ENCODE measurements at places on chromosomes 13 and 19.

- no peak for DNase-seq
These were observed 10.8 kb downstream of the NDFIP2 start for GRCh38 chr13:79491715-79492114.

- DNase-seq = no peak
These were observed 81.1 kb downstream of the TNFSF13B start for GRCh38 chr13:108350579-108350978.

GRCh38 chr13:66397133-66397532 lies 833.0 kb downstream of the PCDH9 start:
- no peak for DNase-seq

DNA sequence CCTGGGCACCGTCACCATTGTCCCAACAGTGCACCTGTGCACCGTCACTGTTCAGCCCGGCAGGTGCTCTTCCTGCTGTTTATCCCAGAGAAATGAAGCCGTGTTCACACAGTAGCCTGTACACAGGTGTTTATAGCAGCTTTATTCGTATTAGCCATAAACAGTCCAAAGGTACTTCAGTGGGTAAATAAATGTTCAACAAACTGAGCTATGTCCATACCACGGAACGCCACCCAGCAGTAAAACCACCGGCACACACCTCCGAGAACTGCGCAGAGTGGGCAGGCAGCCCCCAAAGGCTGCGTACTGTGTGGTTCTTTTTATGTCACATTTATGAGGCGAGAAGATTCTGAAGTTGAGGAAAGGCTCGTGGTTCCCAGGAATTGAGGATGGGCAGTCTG lies 44.9 kb upstream of the DCUN1D2 start:
- no peak for DNase-seq

- DNase-seq = no peak
These were observed 25.7 kb upstream of the WASF3 start for GRCh38 chr13:26531742-26532141.

DNA sequence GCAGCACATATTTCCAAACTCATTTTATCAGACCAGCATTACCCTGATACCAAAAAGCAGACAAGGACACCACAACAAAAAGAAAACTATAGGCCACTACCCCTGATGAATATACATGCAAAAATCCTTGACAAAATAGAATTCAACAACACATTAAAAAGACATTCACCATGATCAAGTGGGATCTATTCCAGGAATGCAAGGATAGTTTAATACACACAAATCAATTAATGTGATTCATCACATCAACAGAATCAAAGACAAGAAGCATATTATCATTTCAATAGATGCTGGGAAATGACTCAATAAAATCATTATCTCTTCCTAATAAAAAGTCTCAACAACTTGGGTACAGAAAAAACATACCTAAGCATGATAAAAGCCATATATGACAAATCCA lies 11.2 kb downstream of the ZNF347 start:
- no peak for DNase-seq

DNA sequence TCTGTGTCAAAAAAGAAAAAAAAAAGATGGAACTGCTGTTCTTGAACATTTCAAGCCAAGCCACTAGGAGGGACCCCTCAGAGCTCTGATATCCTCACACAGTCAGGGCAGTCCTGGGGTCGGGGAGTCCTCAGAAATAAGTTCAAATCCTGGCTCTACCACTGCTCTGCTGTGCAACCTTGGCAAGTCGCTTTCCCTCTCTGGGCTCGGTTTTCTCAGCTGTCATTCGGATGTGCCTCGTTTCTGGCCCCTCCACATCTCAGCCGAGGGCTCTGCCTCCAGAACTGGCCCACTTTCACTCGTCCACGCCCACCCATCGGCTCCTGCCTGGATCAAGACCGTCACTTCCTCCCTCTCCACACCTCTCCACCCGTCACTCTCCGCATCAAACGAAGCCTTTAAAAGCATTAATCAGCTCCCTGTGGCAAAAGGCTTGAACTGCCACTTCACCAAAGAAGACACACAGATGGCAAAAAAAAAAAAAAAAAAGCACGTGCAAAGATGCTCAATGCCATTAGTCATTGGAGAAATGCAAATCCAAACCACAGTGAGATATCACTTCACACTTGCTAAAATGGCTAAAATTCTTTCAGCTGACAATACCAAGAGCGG lies 7.4 kb upstream of the ZNRF4 start:
- DNase-seq = no peak

DNA sequence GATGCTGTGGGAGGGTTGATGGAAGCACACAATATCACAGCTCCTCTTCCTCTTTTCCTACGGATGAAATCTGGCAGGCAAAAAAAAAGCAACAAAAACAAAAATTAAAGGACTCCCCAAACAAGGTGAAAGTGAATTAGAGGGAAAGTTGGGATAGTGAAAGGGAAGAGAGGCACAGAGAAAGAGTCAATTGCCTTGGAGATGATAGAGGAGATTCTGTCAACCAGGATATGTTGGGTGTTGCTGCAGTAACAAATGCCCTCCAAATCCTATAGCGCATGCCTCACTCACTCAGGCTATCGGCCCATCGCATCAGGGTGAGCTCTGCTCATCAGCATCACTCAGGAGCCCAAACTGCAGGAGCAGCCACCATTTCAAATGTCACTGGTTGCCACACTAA lies 119.1 kb downstream of the DLEU7 start:
- DNase-seq = no peak

GRCh38 chr19:944663-945241 lies 18.9 kb downstream of the ARID3A start:
- DNase-seq = no peak

DNA sequence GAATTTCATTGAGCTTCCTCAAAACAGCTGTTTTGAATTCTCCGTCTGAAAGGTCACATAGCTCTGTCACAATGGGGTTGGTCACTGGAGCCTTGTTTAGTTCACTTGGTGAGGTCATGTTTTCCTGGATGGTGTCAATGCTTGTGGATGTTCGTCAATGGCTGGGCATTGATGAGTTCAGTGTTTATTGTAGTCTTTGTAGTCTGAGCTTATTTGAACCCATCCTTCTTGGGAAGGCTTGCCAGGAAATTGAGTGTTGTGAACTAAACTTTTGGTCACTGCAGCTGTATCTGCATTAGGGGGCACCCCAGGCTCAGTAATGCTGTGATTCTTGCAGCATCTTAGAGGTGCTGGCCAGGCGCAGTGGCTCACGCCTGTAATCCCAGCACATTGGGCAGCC lies 22.0 kb downstream of the BLOC1S3 start:
- DNase-seq = no peak

DNA sequence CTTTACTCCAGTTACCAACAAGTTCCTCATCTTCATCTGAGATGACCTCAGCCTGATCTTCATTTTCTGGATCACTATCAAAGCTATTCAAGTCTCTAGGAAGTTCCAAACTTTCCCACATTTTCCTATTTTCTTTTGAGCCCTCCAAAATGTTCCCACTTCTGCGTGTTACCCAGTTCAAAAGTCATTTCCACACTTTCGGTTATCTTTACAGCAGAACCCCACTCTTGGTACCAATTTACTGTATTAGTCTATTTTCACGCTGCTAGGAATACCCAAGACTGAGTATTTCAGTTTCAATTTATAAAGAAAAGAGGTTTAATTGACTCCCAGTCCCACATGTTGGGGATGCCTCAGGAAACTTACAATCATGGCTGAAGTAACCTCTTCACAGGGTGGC lies 274.3 kb downstream of the FGF9 start:
- no peak for DNase-seq

DNA sequence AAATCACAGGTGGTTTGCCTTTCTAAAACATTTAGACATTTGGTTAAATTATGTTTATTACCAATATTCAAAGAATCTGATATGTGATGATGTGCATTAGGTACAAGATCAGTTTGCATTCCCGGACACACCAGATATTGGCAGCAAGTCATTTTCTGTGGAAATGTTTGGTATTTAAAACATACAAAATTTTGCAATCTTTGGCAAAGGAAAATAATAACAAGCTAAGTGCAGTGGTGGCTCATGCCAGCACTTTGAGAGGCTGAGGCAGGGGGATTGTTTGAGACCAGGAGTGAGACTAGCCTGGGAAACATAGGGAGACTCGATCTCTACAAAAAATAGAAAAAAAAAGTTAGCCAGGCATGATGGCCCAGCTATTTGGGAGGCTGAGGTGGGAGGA lies 29.1 kb upstream of the TSC22D1 start:
- DNase-seq = no peak

DNA sequence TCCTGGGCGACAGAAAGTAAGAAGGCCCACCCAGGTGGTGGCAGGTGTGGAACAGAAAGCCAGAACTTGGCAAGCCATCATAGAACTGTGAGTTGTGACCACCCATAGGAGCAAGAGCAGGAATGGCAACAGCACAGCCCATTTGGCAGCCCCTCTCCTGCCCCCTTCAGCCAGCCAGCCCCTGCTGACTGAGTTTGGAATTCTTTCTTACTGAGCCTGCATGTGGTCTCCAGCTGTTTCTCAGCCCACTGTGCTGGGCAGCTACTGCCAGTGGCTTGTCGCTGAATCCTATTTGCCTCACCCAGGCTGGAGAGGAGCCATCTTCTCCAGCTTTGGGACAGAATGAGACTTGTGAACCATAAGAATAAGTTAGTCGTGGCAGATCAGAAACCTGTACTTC lies 28.3 kb downstream of the CNMD start:
- DNase-seq = no peak

- DNase-seq = no peak
These were observed 68.6 kb upstream of the MIR17HG start for GRCh38 chr13:91278888-91279287.

DNA sequence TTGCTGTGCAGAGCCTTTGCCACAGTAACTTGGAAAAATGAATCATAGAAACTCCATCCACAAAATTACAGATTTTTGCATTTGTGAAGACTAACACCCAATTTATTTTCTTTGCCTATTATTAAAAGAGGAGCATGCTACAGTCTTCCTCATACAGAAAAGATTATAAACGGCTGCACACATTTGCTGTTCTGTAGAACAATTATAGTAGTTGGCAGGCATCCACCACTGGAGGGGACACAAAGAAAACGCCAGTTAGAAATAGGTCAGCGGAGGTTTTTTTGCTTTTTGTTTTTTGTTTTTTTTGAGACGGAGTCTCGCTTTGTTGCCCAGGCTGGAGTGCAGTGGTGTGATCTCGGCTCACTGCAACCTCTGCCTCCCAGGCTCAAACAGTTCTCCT lies 51.6 kb downstream of the SACS start:
- no peak for DNase-seq

GRCh38 chr19:46896076-46896794 lies 35.4 kb downstream of the ARHGAP35 start:
- no peak for DNase-seq

DNA sequence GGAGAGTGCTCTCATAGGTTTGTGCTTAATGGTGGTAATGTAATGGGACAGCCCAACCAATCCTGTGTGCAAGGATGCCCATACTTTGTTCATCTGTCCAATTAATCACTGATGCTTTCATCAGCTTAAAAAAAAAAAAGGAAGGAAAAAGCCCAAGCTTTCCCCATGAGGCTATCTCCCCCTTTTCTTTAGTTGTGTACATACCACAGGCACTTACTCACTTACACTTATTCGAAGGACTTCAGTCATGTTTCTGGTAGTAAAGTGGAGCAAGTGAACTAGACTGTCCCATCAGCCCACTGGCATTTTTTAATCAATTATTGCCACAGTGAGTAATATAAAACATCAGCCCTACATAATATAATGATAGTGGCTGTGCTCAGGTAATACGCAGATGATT lies 183.5 kb upstream of the UFM1 start:
- no peak for DNase-seq

- DNase-seq = peak; percentile 25
These were observed 1.6 kb upstream of the KLK10 start for GRCh38 chr19:51020988-51021651.

GRCh38 chr19:974564-975257 lies 9.4 kb upstream of the WDR18 start:
- DNase-seq = no peak

DNA sequence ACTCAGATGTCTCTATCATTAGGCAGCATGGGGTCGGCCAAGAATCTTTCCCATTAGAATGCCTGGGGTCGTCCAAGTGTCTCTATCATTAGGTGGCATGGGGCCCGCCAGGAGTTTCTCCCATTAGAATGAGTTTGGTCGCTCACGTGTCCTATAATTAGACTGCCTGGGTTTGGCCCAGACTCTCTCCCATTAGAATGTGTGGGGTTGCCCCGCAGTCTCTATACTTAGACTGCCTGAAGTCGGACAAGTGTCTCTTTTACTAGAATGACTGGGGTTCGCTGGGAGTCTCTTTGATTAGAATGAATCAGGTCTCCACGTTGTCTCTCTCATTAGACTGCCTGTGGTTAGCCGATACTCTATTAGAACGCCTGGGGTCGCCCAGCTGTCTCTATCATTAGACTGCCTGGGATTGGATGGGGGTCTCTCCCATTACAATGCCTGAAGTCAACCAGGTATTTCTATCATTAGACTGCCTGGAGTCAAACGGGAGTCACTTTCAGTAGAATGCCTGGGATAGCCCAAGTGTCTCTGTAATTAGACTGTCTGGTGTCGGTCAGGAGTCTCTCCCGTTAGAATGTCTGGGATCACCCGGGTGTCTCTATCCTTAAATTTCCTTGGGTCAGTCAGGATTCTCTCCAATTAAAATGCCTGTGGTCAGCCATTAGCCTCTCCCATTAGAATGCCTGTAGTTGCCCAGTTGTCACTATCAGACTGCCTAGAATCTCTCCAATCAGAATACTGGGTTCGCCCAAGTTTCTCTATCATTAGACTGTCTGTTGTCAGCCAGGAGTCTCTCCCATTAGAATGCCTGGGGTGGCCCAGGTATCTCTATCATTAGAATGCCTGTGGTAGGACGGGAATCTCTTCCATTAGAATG lies 1454.1 kb downstream of the UQCRFS1 start:
- no peak for DNase-seq

DNA sequence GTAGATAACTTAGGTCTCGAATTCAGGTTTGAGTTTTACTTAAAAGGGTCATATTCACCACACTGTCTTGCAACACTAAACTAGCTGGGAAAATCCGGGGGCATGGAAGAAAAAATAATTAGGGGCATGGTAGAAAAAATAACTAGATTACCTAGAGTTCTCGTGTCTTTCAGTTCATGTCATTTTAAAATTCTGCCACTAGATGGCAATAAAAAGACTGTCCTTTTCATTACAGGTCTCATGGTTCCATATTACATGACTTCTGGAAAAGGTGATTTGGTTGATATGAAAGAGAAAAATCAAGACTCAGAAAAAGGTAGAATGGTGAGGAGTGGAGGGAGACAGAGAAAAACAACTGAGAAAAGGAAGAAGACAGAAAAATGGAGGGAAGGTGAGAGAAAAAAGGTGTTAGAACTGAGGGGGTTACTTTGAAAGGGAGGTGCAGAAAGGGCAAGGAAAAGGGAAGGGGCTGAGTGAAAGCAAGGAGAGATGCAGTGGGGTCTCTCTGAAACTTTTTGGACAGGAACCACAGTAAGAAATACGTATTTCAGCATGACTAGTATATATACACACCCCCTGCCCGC lies 299.0 kb downstream of the KLF12 start:
- DNase-seq = peak; percentile 66

DNA sequence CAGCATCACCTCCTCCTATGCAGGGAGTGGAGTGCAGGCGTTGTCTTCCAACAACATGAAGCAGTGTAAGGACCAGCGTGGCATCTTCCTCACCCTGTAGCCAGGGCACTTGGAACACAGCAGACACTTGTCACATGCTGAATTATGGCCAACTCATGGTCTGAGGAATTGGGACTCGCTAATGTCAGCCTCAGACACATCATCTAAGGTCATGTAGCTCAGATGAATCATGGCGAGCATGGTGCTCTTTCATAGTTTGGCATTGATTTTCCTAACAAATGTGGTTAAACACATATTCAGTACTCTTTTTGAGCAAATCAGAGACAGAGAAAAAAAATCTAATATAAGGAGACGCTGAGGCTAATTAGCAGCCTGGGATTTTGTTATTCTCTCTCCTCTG lies 99.6 kb upstream of the SGCG start:
- DNase-seq = no peak
